Posterior vena cava (tissue), 2 donors: ENCODE measurements at places on chromosomes 2 and 18.

- peak; percentile 85 for DNase-seq
These were observed 423.7 kb downstream of the METTL4 start for GRCh38 chr18:2147476-2148230.

DNA sequence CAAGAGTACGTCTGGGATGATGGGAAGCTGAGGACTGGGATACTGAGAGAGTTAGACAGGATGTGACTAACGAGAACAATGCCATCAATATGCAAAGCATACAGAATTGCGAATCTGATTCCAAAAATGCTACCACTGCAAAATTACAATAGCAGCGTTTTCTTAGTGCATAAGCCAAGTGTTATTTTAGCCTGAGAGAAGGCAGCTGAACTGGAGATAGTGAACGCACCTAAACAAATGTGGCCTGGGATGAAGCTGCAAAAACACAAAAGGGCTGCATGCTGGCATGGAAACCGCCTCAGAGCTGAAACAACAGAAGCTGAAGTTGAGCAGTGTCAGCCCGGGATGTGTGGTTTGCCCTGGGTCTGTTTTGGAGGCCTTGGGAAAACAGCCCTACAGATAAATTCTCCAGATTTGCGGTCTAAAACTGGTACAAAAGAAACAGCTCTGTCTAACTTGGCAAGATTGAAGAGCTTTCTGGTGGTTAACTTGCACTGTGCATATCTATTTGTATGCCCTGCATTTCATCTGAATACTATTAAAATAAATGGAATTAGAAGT lies 45.5 kb downstream of the LYPD6 start:
- no peak for DNase-seq

DNA sequence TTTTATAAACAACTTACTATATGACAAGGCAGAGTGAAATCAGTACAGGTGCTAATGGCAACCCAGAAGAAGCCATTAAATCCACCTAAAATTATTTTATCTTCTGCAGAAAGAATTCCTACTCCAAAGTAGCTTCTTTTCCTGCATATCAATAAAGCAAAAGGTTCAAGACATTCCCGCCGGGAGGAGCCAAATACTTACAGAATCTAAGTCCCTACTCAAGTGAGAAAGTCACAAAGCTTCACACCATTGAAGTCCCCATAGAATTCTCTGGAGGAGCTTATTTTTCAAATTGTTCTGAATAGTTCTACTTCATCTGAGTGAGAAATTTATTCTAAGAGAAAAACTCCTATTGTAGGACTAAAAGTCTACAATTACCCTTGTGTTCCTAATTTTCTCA lies 233.7 kb upstream of the HNRNPA3 start:
- DNase-seq = no peak

DNA sequence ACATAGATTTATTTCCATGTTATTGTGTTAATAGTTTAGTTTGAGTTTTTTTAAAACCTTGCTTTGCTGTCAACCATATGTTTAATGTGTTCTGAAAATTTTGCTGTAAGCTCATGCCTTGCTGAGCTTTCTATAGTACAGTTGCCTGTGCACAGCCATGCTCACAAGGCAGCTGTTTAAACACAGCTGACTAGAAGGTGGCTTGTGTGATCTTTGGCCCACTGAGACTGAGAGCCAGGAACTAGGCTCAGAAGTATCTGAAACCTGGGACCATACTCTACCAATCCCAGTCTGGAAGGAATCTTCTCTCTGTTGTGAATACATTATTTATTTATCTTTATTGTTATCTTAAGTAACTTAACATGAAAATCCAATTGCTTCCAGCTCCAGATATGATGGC lies 350.5 kb downstream of the KIAA1328 start:
- DNase-seq = no peak

DNA sequence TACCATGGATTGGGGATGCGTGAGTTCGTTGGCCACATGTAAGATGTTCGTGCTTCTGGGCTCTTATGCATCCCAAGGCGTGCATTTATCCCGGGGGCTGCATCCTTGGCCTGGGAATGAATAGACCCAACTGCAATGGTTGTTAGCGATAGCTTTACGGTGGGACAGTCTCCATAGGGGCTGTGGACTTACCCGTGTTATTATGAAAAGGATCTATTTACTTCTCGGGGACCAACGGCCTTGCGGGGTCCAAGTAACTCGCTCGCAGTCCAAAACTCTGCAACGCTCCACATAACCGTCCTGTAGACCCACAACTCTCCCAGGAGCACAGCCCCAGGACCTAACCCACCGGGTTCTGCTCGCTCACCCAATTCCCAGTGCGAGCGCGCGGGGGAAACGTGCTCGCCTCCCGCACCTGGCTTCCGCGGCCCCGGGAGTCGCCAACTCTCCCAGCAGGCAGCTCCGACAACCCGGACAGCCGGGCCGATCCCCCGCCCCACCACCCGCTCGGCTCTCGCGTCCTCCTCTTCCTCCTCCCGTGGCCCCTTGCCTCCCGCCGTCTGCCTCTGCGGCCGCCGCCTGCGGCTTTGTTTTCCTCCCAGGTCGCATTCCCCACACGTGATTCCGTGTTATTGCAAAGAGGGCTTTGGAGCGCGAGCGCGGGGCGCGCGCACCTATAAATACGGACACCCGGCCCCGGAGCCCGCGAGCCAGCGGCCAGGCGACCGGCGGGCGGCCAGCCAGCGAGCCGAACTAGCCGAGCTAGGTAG lies at the start of gene CABLES1:
TSS of gene CABLES1 (plus strand) at position 706 of the 770 bp plus-strand sequence. CDS start 278 bp downstream, outside the sequence.
- peak; percentile 89 for DNase-seq

DNA sequence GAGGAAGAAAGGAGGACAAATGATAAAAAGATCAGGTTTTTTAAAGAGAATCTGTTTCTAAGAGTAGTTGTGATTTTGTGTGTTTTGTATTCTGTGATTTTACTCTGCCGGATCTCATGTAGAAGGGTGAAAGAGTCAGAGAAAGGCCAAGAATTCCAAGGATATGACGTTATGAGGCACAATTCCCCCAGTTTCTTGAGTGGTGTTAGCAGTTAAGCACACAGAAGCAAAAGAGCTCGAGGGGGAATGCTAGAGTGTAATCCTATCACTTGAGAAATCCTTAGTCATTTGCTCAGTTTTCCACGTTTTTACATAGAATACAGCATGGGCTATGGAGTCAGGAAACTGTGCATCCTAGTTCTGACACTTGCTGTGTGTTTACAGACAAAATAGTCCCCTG lies 34.8 kb downstream of the METTL4 start:
- DNase-seq = no peak

DNA sequence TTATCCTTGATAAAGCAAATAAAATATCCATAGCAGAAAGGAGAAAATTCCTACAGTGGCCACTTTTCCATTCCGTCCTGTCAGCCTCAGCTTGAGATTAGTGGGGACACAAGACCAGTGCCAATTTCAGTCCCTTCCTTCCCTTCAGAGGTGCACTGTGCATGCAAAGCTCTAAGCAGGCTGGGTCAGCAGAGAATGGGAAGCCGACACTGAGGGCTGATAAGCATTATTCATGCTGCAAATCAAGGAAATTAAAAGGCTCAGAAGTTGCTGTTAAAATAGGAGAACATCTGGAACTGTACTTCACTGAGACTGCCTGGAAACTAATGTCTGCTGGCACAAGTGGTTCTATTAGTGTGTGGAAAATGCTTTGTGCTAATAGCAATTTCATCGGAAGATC lies 534.3 kb downstream of the ADCYAP1 start:
- no peak for DNase-seq

DNA sequence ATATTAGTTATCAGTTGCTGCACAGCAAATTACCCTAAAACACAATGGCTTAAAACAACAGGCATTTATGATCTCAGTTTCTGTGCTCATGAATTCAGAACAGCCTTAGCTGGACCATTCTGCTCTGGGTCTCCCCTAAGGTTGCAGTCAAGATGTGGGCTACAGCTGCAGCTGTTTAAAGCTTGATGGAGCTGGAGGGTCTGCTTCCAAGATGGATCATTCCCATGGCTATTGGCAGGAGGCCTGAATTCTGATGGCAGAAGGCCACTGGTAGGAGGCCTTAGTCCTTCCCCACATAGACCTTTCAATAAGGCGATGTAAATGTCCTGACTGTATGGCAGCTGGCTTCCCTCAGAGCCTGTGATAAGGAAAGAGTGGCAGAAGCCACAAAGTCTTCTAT lies 118.6 kb upstream of the SERPINE2 start:
- no peak for DNase-seq

GRCh38 chr2:75241696-75242095 lies 42.4 kb upstream of the TACR1 start:
- DNase-seq = no peak

GRCh38 chr18:10011061-10011460 lies 97.2 kb downstream of the VAPA start:
- no peak for DNase-seq

DNA sequence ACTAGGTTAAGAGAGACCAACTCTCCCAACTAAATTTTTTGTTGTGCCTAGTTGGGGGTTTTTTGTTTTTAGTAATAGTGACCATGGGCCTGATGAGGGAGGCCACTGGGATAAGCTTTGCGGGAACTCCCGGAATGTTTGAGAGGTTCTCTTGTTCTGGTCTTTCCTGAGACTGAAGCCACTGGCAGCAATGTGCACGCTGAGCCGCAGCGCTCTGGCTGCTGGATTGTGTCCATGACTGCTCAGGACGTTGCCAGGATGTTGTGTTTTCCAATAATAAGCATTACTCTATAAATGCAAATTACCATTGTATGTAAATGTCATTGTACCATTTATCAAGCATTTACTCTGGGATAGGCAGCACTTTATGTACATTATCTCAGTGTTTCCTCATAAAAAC lies 126.1 kb downstream of the GALNT1 start:
- no peak for DNase-seq

- no peak for DNase-seq
These were observed 42.9 kb downstream of the CABYR start for GRCh38 chr18:24181806-24182205.

DNA sequence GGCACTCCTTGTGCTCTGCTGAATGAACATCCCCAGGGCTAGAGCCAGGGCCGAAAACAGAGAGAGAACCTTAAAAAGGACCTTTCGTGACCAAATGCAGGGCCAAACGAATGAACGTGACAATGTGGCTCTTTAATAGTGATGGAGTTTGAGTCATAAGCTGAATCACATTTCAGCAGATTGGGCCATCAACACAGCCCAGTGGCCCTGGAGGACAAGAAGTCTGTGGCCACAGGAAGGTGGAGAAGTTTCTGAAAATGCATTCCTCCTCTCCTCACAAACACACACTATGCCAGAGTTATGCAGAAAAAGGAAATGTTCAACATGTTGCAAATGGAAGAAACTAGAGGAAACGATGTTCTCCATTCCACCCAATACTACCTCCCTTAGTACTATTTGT lies 415.8 kb downstream of the HRH4 start:
- no peak for DNase-seq

GRCh38 chr2:149094217-149095015 lies 55.9 kb downstream of the LYPD6B start:
- DNase-seq = no peak

GRCh38 chr18:5515011-5515784 lies 28.6 kb downstream of the EPB41L3 start:
- DNase-seq = no peak

DNA sequence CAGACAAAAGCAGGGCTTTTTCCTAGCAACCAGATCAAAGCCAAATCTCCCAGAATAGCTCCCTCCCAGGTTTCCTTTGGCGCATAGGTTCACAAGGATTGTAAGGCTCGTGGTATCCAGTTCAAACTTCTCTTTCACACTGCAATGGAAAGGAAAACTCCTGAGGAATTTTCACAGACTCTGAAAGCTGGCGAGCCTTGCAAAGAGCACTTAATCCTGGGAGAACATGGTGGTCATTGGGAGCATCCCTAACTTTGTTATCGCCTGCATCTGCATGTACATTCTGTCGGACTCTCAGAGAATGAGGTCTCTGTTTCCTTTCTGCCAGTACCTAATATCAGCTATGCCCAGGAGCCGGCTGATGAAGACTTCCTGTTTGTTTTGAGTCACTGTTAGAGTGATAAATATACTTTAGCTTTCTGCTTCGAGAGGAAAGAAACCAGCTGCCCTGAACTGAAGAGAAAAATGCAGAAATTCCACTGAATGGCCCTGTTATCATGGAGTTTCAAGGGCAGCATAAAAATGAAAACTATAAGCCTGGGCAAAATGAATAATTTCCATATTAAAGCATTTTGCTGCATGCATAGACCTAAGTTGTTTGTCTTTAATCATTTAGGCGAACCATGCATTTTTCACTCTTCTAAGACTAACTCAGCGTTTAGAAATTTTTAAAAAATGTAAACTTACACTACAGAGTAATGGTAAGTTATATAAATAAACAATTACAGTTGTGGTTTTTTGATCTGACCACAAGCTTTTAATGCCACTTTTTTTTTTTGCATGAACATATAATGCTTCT lies 76.4 kb upstream of the ZEB2 start:
- no peak for DNase-seq

- DNase-seq = no peak
These were observed 48.0 kb downstream of the RAB12 start for GRCh38 chr18:8657050-8657820.

DNA sequence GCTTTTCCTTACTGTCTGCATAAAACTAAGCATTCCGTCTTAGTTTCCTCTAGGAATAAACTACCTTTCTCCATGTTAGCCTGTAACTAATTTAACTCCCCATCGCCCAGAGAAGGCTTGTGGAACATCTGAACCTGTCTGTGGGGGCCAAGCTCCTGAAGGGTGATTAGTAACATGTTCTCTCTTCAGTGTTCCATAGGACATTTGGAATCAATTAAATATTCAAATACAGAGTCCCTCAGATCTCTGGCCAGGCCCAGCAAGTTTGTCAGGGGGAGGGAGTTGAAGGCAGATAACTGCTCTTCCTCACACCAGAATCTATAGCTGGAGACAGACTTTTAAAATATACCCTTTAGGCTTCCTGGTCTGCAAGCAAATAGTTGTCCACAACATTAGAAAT lies 8.8 kb downstream of the RDH14 start:
- no peak for DNase-seq

GRCh38 chr18:52716973-52717372 lies 377.0 kb downstream of the DCC start:
- no peak for DNase-seq

- DNase-seq = peak; percentile 36
These were observed 142.9 kb upstream of the HDAC4 start for GRCh38 chr2:239543702-239544101.

DNA sequence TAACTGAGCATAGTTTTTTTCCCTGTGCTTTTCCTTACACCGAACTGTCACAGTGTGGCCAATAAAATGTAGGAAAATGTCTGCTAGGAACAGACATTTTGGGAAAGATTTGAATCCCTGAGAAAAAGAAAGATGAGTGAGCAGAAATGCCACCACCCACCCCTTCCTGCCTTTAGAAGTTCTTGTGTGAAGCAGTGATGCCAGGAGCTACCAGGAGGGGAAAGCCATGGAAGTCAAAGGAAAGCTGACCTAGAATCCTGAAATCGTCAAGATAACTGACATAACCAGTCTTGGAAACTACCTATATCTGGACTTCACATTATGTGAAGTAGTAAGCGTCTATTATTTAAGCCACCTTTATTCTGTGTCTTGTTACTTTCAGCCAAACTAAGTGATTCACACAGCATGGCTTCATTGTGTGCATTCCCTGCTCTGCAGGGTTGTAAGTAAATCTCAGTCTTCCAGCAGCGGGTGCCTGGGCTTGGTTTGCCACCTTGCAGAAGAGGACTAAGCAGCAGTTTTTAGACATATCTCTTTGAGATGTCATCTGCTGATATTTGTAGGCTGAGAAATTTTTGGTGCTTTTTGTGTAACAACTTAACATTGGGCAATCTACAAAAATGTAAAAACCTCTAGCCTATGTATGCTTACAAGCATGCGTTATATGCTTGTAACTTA lies 11.2 kb upstream of the SPRED2 start:
- DNase-seq = no peak

- DNase-seq = no peak
These were observed 142.2 kb upstream of the DLGAP1 start for GRCh38 chr18:4597301-4597700.

- DNase-seq = no peak
These were observed 195.0 kb downstream of the DLGAP1 start for GRCh38 chr18:4260107-4260506.

GRCh38 chr18:79381811-79382311 lies 13.9 kb upstream of the NFATC1 start:
- DNase-seq = peak; percentile 38
